ENCODE measurements at places on chromosomes 7 and 10.

DNA sequence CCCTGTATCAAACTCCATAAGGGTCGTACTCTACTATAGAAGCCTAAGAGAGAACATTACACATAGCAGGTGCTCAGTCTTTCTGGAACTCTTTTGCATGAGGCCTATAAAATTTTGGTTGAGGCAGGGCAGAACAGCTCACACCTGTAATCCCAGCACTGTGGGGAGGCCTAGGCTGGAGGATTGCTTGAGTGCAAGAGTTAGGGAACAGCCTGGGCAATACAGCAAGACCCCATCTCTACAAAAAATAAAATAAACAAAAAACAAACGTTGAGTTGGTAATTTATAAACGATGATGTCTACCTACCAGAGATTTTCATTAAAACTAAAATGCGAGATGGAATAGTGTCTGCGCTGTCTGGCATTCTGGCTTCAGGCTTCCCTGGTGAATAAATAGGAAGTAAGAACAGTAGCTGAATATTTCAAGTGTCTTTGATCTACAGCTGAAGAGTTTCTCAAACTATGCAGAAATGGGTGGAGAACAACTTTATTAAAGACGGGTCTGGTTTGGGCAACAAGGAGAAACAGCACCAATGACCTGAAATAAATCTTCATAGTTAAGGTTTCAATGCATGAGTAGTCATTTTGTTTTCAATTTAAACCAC lies 774 bp downstream of the PON2 start:
- no peak for DNase-seq

DNA sequence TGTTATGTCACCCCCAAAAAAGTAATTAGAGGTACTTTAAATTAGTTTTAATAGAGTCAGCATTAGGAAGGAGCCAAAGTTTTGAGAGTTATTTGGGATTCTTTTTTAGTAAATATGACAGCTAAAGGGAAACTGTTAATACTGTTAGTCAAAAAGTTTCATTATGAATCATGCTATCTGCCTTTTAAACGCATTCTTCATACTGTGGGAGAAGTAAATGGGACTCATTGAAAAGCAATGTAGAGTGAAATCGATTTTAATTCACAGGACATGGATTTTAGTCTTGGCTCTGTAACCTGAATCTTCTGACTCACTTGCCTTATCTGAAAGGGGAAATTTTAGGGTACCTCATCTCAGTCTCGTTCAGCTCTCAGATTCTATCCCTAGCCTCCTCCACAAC lies 105.1 kb downstream of the AASS start:
- DNase-seq = no peak

DNA sequence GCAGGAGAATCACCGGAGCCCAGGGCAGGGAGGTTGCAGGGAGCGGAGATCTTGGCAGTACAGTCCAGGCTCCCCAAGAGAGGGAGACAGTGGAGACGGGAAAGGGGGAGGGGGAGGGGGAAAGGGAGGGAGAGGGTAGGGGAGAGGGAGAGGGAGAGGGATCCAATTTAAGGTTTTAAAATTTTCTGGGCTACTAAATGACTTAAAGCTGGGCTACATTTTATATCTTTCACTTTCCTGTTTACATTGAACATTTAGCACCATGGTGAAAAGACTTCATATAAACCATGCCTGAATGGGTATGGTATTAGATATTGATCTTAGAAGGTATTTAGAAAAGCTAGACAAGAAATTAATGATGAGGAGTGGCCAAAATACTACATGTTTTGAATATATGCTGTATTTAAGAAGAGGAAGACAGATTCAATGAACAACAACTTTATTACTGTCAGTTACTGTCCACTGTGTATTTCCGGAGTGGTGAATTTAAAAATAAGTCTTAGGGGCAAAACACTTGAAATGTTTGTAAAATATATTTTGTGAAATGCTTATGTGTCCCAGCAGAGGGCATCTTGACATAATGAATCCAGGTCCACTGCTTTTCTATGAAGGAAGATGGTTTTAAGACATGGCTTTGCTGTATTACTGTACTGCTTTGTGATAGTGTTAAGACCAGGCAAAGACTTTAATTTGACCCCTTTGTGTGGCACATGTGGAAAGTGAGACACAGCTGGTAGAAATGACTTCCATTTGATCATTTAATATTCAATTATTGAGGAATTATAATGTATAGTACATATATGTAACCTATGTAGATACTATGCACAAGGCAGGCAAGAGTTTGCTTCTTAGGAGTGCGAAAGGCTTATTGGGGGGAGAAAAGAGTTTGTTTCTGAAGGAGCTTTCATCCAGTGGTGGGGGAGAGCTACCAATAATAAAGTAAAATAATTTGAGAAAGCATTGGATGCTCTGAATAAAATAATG lies 52.8 kb downstream of the NRF1 start:
- peak; percentile 31 for DNase-seq

DNA sequence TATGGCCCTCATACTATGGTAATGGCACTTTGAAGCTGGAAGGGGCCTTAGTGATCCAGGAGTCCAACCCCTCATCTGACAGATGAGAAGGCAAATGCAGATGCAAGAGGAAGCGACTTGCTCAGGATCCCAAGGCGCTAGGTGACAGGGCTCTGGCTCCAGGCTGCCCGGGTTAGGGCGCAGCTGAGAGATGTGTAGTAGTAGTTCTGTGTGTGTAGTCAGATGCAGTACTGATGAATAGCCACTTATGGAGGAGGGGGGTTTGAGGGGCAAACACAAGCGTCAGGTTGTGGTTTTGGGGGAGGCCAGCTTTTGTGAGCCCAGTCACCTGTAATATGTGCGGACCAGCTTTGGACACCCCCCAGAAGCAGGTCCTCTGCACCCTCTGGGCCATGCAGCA lies 4.8 kb downstream of the ADRA2A start:
- no peak for DNase-seq

- DNase-seq = no peak
These were observed 15.4 kb upstream of the HIBADH start for GRCh38 chr7:27677912-27678612.

- no peak for DNase-seq
These were observed 1214.1 kb downstream of the SORCS1 start for GRCh38 chr10:105950410-105950809.

DNA sequence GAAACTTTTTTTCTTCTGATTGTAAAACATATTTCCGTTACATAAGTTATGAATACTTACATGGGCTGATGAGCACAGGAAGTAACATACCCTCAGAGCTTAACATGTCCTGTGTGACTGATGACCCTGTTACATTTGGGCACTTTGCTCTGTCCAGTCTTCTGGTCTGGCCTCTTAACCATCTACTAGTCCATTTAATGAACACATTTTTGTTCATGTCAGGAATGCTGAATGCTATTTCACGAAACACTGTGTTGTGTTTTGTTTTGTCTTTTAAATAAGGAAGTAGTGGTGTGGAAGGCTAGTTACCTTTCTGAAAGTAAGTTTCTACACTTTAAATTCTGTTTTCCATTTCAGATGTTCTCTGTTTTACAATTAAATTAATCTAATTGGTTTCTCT lies 77.7 kb downstream of the RBM33 start:
- no peak for DNase-seq

DNA sequence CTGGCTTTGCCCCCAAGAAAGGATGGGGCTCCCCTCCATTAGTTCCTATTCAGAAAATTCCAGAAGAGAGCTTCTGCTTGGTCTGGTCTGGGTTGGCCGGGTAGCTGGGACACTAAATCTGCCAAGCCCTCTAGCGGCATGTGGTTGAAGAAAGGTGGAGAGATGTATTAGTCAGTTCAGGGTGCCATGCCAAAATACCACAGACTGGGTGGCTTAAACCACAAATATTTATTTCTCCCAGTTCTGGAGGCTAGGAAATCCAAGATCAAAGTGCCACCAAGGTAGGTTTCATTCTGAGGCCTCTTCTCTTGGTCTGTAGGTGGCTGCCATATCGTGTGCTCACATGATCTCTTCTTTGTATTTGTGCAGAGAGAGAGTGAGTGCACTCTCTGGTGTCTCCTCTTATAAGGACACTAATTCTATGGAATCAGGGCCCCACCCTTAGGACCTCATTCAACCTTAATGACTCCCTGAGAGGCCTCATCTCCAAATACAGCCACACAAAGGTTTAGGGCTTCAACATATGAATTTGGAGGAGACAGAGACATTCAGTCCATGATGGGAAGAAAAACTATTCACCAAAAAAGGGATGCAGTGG lies 38.7 kb upstream of the MTPAP start:
- no peak for DNase-seq

DNA sequence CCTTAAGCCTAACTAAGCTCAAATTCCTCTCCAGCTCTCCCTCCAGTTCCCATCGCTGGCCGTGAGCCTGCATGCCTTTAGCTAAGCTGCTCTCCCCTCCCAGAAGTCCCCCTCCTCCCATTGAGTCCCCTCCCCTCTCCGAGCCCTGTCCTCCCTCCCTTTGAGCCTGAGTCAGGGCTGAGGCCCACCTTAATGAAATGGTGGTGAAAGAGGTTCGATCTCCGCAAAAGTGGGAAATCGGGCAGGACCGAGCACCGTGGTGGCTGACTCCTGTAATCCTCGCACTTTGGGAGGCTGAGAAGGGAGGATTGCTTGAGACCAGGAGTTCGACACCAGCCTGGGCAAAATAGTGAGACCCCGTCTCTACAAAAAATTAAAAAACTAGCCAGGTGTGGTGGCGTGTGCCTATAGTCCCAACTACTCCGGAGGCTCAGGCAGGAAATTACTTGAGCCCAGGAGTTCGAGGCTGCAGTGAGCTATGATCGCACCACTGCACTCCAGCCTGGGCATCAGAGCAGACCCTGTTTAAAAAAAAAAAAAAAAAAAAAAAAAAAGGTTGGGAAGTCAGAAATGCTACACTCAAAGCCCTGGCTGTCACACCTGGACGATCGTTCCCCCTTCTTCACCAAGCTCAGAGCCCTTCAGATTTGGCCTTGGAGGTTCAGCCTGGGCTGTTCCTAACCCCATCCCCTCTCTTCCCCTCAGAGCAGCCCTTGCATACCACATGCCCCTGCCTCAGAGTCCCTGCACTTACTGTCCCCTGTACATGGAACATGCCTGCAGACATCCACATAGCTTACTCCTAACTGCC lies 995 bp upstream of the CLDN3 start:
- no peak for DNase-seq
